ENCODE measurements at places on chromosomes 16 and 17.

GRCh38 chr17:43529947-43530287 lies 16.2 kb downstream of the ETV4 start:
- no peak for DNase-seq

GRCh38 chr16:58127634-58128033 lies 1.5 kb downstream of the CFAP20 start:
- DNase-seq, result no peak

- no peak for DNase-seq
Measured at GRCh38 chr17:7484919-7485377, 782 bp downstream of the POLR2A start.

DNA sequence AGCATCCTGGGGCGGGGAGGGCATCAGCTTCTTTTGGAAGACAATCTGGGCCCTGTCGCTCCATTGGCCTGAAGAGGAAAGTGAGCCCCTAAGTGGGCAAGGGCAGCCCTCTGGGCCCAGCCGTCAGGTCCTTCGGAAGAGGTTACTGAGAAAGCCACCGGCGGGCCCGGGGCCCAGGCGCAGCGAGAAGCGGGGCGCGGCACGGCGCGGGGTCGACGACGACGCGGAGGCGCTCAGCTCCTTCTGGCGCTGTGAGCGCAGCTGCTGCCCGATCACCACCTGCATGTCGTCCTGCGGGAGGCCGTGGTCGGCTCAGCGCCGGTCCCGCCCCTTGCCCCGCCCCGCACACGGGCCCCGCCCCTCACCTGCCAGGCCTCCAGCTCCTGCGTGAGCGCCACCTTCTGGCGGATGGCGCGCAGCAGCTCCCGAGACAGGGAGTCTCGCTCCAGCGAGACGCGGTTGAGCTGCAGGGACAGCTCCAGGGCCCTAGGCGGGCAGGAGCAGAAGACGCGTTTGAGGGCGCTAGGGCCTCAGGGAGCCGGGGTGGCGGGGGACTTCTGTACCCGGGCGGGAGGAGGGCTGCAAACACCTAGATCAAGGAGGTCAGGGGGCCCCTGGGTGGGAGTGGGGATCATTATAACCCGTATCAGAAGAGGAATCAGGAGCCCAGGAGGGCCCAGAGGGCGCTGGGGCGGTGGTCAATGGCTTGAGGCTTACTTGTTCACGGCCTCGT lies 4.3 kb downstream of the THOC6 start:
- DNase-seq, result peak; percentile 90

- no peak for DNase-seq
Measured at GRCh38 chr17:55090079-55090492, 121.5 kb downstream of the STXBP4 start.

DNA sequence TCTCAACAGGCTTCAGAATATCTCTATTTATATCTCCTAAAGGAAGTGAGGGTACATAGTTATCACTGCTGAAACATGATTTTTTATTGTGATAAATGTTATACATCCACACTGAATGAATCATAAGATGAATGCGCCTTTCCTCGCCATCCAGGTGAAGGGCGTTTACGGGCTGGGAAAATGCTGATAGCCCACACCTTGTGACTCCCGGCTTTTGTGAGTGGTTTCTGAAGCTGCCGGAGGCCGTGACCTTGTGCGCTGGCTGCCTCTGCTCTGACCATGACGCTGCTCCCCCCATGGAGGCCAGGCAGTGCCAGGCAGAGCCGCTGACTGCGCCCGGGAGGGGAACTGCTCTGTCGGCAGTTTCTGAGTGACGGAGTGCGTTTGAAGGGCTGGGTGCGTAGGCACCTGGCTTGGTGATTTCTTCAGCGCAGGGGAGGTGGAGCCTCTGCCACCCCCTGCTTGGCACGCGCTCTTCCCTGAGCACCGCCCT lies 97.2 kb downstream of the RAP1GAP2 start:
- DNase-seq, result no peak

Measured in NCI-H1930 (cell line).